CD4-positive, alpha-beta T cell (primary cell): ENCODE measurements at places on chromosomes 1 and 21. TPM values are rescaled to one million over a fixed set of nuclear protein-coding genes. Genes with fewer than 3 reads are reported as not detected.

GRCh38 chr21:45030682-45031570, 43.5 kb upstream of the ADARB1 start:
- no peak for DNase-seq

DNA sequence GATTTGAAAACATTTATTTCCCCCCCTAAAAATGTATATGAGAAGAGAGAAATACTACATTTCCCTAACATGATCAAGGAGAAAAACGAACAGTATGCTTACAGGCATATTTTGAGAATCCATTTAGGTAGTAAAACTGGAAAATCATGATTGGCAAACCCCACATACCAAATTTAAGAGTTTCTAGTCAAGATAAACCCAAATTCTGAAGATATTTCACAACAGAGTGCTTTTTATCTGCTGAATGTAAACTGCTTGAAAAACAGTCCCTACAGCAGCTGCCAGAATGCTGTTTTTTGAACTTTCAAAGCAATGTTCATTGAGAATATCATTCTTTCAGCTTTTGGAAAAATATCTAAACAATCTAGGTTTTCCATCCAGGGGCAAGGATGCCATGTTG, 31.0 kb downstream of the ASH1L start:
- no peak for DNase-seq

- DNase-seq: no peak
These were observed 1.4 kb upstream of the ARHGEF2 start for GRCh38 chr1:155979597-155980343.

DNA sequence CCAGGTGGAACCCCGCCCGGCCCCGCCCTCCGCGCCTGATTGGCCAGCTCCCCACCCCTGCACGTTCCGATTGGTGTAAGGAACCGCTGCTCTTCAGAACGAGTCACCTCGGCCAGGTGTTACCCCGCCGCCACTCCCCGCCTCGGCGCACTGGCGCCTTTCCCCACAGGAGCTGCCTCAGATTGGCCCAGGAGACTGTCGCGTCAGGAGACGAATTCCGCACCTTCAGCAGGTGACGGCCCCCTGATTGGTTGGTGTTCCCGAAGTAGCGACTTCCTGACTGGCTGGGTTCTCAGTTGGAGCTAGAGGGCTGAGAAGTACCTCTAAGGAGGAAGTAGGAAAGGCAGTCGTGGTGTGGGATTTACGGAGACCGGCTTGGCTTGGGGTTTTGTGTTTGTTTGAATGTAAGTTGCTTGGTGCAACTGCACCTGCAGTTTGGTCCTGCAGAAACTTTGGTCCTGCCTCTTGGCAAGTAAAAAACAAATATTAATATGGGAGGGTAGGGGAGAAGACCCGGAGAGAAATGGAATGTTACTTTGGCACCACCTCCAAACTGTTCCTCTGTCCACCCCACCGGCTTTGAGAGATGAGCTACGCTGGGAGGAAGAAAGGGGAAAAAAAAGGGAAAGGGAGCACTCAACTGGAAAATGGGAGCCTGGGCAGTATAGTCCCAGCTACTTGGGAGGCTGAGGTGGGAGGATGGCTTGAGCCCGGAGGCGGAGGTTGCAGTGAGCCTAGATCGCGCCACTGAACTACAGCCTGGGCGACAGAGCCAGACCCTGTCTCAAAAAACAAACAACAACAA, 415 bp upstream of the F11R start:
- peak; percentile 94 for DNase-seq

The MNDA gene
- total RNA-seq: 1.1 TPM
